ENCODE measurements at places on chromosomes 1 and 21.

GRCh38 chr1:110113551-110113950 lies 1.3 kb downstream of the UBL4B start:
- DNase-seq = no peak

DNA sequence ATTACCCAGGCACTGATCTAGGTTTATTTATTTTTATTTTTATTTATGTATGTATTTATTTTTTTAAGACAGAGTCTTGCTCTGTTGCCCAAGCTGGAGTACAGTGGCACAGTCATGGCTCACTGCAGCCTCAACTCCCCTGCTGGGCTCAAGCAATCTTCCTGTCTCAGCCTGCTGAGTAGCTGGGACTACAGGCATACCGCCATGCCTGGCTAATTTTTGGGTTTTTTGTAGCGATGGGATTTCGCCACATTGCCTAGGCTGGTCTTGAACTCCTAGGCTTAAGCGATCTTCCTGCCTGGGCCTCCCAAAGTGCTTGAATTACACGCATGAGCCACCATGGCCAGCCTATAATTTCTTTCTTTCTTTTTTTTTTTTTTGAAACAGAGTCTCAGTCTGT lies 9.4 kb downstream of the PHACTR4 start:
- no peak for DNase-seq

- DNase-seq = peak; percentile 92
Measured at GRCh38 chr1:204072931-204073836, at the start of gene SOX13. SOX13 (plus strand) TSS chr1:204073115; CDS start chr1:204112916, 39,801 bp downstream.

GRCh38 chr21:15406791-15407190 lies 323.0 kb upstream of the USP25 start:
- peak; percentile 82 for DNase-seq

- no peak for DNase-seq
Measured at GRCh38 chr1:59128239-59128736, 168.6 kb upstream of the FGGY start.

DNA sequence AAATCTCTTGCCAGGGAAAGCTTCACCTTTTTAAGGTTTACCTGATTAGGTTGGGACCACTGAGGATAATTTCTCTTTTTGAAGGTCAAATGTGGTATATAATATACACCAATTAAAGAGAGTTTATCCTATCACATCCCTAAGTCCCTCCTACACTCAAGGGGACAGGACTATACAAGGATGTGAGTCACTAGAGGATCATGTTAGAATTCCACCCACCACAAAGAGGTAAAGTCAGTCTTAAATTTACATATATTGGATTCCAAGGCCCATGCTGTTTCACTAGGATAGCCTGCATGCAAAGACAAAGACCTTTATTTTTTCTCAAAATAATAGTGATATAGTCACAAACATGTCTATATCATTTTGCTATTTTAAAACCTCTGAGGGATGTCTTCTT lies 164.4 kb downstream of the GIPC2 start:
- no peak for DNase-seq

GRCh38 chr21:14454016-14455009 lies 71.4 kb upstream of the HSPA13 start:
- no peak for DNase-seq

DNA sequence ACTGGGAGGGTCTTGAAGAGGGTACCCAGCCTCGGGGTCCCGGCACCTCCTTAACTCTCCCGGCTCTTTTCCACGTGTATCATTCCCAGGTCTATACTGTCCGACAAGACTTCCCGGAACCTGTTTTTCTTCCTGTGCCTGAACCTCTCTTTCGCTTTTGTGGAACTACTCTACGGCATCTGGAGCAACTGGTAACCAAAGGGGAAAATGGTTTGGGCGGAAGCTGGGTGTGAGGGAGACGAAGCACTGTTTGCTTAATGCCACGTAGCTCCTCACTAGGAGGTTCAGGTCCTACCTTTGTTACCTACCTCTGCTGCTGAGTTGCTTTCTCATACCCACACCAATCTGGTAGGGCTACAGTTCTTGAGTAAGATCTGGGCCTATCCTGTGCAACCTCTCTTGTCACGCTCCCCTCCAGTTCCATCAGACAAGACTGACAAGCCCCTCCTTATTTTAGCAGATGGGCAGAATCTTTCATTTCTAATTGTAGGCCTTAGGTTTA lies 642 bp downstream of the SLC30A7 start:
- DNase-seq = peak; percentile 26

DNA sequence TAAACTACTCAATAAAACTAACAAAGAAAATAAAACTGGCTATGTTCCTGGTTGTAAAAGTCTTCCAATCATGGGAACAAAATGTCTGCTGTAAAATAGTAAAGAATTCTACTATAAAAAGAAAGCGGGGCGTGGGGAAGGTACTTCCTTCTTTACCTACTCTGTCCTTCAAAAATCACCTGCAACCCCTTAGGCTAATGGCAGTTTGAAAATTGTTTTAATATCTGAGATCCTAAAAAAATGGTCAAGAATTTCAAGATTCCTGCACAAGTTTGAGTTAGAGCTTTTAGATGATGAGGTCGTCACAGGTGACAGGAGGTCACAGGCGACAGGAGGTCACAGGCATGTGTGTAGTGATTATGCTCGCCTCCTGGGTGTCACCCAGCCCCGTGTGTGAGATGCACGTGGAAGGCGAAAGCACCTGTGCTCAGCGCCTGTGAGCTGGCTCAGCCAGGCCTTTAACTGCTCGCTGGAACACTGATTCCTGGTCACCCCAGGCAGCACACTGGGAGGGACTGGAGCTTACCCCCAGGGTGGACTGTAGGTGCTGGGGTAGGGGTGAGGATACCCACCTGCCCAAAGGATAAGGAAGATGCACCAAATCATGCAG lies 18.6 kb upstream of the TMPRSS2 start:
- no peak for DNase-seq

- no peak for DNase-seq
Measured at GRCh38 chr1:208117409-208117808, 126.8 kb downstream of the PLXNA2 start.

DNA sequence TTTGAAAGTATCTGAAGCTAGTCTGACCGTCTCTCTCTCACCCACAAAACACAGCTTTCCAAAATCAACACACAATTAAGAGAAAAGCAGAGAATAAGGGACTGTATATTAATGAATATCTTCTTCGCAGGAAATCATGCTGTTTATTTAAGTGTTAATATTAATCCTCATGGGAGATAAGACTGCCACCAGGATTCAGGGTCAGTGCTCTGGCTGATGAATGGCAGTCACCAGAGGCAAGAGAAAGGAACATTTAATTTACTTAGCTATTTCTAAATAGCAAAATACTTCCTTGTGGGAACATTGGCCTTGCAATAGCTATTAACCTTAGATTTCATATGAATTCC lies 2.2 kb downstream of the SCYL3 start:
- DNase-seq = peak; percentile 50

GRCh38 chr1:194071205-194071604 lies 884.8 kb upstream of the B3GALT2 start:
- no peak for DNase-seq

DNA sequence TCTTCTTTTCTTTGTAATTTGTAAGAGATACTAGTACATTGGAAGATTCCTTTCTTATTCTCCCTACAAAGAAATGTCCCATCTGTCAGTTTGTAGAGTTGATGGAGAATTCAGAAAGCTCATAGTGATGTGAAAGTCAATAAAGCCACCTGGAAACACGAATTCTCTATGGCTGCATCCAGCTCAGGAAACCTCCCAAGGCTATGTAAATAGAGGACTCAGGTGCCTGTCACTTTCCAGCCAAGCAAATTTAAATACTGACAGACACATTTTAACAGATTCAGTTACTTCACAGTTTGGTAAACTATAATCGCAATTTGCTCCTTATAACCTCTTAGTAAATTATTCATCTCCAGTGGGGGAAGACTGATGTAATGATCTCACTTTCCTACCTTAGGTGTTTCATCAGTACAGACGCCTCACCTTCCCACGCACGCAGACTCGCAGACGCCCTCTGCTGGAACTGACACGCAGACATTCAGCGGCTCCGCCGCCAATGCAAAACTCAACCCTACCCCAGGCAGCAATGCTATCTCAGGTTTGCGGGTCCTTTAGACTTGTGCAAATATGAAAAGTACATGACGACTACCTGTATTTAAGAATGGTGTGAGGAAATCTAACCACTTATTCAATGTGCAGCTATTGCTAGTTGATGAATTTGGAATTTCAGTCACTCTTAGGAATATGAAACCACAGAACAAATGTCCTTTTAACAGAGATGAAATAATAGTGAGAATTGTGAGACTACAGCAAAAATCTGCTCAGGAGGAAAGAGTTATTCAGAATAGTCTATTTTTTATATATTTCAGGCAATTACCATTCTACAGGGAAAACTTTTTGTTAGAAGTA lies 60.6 kb downstream of the PTPRC start:
- DNase-seq = peak; percentile 61

DNA sequence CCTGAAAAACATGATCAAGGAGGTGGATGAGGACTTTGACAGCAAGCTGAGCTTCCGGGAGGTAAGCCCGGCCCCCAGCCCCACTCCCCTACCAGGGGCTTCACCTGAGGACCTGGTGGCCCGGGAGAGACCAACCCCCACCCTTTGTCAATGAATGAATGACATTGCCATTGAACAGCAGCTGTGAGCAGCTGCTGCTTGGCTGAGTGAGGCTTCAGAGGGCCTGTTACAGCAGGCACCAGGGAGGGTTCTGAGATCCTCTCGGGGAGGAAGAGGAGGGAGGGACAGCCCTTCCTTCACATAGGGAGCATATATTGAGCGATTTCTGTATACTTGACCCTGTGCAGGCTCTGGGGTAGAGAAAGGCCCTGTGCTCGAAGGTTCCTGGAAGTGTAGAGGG lies 12.3 kb upstream of the CTRC start:
- no peak for DNase-seq

GRCh38 chr1:14934867-14935266 lies 218.7 kb upstream of the TMEM51 start:
- DNase-seq = no peak

All from adrenal gland (tissue), 19 donors.